ENCODE measurements at places on chromosomes 5 and 9.

DNA sequence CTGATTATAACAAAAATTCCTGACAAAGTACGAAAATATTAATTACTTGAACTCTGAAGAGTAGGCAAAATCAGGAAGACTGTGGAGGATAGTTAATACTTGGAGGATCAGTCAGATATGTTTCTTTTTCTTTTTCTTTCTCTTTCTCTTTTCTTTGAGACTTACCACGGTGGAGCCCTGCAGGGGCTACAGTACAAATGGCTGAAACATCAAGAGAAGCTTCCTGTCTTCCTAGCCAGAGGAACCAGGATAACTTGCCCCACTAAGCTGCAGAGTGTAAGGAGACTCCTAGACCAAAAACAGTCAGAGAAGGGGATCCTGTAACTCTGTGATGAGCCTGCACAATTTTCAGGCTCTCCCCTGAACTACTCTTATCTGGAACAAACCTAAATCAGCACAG, 324.6 kb upstream of the TYRP1 start:
- no peak for DNase-seq

- no peak for DNase-seq
Observed at GRCh38 chr9:98185611-98186171, 6.7 kb downstream of the CORO2A start.

- peak; percentile 3 for DNase-seq
Observed at GRCh38 chr9:2180154-2180553, 165.0 kb downstream of the SMARCA2 start.

GRCh38 chr9:134268747-134269146, 57.5 kb upstream of the RXRA start:
- DNase-seq, result no peak

DNA sequence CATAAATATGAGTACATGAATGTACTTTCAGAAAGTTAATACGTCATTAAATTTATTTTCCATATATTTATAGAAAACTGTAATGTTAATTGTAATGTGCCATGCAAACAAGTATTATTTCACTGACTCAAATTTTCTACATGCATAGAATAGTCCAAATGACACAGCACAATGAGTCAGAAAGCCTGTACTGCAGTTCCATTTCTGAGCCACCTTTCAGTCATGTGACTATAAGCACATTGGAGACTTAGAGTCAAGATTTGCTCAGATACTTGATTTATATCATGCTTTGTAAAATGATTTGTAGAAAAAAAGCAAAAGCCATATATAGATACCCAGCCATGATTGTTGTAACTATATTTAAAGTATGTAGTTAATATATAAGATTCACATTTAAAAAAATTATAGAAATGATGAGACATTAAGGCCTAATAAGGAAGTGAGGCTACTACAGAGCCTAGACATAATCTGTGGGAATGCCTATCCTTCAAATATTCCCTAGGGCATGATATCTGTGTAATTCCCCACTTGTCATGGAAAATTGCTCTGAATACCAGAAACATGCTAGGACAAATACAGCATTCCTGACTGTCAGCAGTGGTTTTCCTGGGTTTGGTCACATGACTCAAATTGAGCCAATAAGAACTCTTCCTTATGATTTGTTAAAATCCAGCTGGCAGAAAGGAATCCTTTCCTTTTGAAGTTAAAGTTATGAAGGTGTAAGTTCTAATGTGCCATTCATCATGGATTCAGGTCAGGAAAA, 50.0 kb downstream of the PTPRD start:
- DNase-seq, result no peak

DNA sequence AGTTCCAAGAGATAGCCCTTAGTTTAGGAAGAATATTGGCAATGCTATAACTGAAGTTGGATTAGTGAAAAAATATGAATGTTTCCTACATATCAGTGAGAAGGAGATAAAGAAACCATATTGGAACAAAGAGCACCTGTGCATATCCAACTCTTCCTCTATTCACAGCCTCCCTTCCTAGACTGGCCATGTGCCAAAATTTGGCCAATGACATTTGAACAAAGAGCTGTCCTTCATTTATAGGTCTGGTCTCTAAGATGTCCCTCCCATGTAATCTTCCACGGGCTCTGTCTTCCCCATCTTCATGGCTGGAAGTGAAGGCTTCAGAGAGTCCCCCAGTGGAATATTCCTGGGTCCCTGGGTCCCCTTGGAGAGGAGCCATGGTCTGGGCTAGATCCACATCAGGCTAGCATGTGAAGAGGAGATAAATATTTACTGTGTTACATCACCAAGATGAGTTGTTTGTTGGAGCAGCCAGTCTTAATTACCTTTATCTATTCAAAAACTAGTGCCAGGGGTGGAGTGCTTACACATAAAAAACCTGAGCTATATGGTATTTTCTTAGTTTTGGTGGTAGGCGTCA, 190.0 kb upstream of the S1PR3 start:
- DNase-seq, result no peak

GRCh38 chr5:132283423-132284043, 10.7 kb upstream of the SLC22A4 start:
- no peak for DNase-seq

GRCh38 chr9:116720111-116720510, 33.0 kb downstream of the TRIM32 start:
- DNase-seq, result no peak

DNA sequence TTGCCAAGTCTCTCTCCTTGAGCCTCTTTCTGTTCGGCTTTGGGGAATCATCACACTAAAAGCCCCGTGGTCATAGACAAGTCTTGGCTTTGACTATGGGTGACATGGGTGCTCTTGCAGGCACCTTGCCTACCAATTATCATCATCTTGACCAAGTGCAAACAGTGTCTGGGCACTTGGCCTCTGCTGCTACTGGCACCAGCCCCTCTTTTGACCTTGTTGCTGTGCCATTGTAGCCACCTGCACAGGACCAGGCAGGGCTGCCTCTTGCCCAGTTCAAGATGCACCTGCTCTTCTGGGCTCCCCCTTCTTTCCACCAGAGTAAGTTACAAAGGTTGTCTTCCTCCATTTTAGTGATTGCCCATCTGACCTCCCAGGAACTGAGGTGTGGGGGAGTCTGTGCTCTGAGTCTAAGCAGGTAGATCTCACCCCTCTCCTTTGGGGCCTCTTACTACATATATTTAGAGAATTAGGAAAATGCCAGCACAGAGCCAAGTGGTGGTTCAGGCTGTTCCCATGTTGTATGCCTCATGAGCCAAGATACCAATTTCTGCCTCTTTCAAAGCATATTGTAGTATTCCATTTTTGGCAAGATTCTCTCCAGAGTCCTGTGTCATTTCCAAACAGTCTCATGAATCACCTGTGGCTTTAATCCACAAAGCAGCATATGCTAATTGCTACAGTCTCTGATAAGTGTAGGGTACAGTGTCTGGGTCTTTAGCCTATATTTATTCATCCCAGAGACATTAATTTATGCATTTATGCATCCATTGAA, 142.9 kb upstream of the DAP start:
- DNase-seq, result no peak

DNA sequence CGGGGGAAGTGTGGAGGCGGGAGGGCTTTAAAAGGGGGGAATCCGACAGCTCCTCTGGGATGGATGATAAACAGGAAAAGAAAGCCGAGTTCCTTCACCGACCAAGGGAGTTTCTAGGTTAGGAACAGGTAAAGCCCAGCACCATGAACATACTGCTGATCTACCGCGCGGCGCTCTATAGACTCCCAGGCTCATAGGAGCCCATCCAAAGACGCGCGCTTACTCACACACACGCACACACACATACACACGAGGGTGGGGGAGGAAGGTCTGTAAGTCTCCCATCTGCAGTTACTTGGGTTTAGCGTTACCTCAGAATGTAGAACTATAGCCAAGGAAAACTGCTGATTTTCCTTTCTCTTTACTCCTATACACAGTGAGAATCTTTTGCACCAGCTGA, 2.6 kb upstream of the GABRB2 start:
- DNase-seq, result no peak

- no peak for DNase-seq
Observed at GRCh38 chr5:43425983-43426382, 13.8 kb upstream of the CCL28 start.

DNA sequence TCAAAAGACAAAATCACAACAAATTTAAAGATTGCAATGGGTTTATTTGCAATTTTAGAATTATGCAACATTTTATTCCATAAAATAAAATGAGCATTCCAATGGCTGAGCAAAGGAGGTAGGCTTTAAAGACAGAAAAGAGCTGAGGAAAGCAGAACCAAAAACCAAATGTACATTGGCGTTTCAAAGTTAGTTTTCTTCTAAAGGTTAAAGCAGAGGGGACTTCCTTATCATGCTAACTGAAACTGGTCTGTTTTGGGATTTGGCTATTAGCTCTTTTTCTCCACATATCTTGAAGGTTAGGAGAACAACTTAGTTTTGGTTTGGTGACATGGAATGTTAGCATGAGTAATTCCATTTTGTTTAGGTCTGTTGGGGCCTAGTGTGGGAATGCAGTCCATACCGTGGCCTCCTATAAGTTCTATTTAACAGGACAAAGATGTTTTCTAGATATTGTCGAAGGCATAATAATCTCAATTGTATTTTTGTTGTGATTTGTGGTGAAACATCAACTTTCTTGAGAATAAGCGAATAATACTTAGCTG, 20.3 kb downstream of the DCP2 start:
- no peak for DNase-seq

DNA sequence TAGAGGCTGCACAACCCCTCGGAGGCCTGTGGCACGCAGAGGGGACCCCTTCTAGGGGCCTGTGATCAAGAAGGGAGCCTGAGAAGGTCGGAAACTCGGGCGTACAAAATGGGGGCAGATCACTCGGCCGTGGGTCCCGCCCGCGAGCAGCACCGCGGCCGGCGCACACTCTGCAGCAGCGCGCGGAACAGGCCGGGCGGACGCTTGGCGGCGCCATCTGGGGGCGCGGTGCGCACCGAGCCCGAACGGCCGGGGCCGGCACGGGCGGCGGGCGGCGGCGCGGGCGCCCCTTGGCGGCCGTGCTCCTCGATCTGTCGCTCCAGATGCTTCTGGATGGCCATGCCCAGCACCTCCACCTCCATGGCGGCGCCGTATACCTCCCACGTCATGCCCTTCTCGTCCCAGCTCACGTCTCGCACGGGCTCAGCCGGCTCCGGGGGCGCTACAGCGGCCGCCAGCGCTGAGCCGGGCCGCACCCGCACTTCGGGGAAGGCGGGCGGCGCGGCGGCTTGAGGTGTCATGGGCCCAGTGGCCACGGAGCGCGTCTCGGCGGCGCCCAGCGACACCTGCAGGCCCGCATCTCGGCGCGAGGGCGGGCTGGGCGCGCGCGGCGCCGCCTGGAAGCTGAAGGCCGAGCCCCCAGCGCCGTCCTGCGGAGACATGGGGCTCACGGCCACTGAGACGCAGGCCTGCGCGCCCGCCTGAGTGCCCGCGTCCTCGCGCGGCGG, 13.1 kb downstream of the GPRIN1 start:
- DNase-seq, result no peak

DNA sequence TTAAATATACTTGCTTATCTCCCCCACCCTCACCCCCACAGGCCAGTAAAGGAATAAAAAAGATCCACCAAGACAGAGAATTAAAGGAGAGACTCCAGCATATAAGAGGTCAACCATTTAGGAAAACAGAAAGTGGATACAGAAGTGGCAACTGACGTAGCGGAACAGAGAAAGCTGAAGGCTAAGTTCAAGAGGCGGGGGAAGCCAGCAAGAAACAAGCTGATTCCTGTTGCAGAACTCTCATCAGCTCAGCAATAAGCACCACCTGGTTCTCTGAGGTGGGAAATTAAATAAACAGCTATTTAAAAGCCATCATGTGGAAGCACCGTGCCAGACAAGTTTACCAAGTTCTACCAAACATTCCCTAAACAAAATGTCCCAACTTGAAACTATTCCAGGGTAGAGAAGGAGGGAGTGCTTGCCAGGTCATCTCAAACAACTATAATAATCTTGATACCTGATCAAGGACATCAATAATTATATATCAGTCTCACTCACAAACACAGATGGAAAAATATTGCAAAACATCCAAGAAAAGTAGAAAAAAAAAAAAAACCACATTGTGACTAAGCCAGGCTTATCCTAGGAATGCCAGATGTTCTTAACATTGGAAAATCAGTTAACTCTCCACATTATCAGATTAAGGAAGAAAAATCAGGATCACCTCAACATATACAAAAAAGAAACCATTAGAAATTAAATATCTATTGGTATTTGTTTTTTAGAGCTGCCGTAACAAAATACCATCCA, 7.3 kb upstream of the ARL15 start:
- DNase-seq, result no peak

- DNase-seq, result no peak
Observed at GRCh38 chr9:14396171-14396570, 82.2 kb upstream of the NFIB start.

Measured in NCI-H1105 treated with DMSO at 0.1 percent for 48 hours (cell line).